Breast epithelium (tissue), 4 donors: ENCODE measurements at places on chromosomes 2 and 18. TPM values are rescaled to one million over a fixed set of nuclear protein-coding genes. Genes with fewer than 3 reads are reported as not detected.

Gene CSRNP3
- total RNA-seq: 2.0 TPM

GRCh38 chr2:241195506-241196130 lies 7.1 kb downstream of the ANO7 start:
- H3K36me3 ChIP-seq: no peaks in the 10 kb centered on the region
- no peaks in the 10 kb centered on the region for H3K4me1 ChIP-seq
- H3K27ac ChIP-seq: no peak overlapping the region
- DNase-seq: no peak

DNA sequence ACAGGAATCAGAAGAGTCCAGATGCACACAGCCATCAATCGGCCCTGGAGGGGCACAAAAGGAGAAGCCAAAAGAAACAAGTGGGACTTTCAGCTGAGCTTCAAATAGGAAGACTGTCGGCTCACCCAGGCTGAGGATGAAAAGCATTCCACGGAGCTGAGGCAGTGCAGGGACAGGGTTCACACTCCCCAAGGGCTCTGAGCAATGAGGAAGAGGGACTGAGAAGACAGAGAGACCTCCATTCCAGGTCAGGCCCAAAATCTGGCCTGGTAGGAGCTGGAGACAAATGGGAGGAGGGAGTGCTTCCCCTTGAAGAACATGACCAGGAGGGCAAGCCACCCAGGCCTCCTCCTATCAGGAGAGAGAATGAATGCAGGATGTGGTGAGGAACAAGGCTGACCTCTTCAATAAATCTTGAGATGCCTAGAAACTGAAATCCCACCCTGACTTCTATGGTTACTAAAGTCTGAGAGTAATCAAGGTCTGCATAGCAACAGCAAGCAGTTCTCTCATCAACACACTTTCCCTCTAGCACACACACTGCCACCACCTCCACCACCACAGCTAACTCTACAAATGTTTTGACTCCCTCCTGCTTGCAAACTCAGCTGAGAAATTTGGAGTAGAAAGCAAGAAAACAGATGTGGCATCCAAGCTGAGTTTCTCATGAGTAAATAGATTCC lies 434.4 kb downstream of the TNS1 start:
- no peak for DNase-seq
- no peaks in the 10 kb centered on the region for H3K4me1 ChIP-seq
- no peak overlapping the region for H3K4me3 ChIP-seq
- no peaks in the 10 kb centered on the region for H3K36me3 ChIP-seq

DNA sequence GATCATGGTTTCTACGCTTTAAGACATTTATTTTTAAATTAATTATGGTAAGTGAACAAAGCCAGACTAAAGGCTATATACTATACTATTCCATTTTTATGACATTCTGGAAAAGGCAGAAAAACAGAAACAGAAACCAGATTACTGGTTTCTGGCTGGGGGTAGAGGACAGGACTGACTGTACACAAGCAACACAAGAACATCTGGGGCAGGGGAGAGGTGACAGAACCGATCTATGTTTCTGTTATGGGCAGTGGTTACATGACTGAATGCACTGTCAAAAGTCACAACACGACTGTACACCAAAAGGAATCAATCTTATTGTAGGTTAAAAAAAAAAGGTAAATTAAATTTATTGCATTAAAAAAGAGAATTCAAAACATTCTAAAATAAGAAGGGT lies 64.7 kb downstream of the PTPN2 start:
- H3K36me3 ChIP-seq: no peaks in the 10 kb centered on the region
- DNase-seq: no peak
- H3K27me3 ChIP-seq: no peaks in the 10 kb centered on the region
- no peaks in the 10 kb centered on the region for H3K4me1 ChIP-seq
- H3K4me3 ChIP-seq: no peak overlapping the region
- H3K27ac ChIP-seq: no peak overlapping the region

GRCh38 chr2:51881673-51882072 lies 849.7 kb upstream of the NRXN1 start:
- no peak overlapping the region for H3K27ac ChIP-seq
- H3K4me3 ChIP-seq: no peak overlapping the region
- DNase-seq: no peak
- no peaks in the 10 kb centered on the region for H3K27me3 ChIP-seq
- H3K4me1 ChIP-seq: no peaks in the 10 kb centered on the region
